T-cell (primary cell): ENCODE measurements at places on chromosomes 4 and X. TPM values are rescaled to one million over a fixed set of nuclear protein-coding genes. Genes with fewer than 3 reads are reported as not detected.

Gene C4orf36
- total RNA-seq = not detected

Gene GLOD5
- not detected for total RNA-seq

Gene PNMA6F
- total RNA-seq = not detected

Gene LRCH2
- not detected for total RNA-seq

Gene MRPS18C
- total RNA-seq = 11.1 TPM

Gene JAKMIP1
- total RNA-seq = 3.5 TPM

DNA sequence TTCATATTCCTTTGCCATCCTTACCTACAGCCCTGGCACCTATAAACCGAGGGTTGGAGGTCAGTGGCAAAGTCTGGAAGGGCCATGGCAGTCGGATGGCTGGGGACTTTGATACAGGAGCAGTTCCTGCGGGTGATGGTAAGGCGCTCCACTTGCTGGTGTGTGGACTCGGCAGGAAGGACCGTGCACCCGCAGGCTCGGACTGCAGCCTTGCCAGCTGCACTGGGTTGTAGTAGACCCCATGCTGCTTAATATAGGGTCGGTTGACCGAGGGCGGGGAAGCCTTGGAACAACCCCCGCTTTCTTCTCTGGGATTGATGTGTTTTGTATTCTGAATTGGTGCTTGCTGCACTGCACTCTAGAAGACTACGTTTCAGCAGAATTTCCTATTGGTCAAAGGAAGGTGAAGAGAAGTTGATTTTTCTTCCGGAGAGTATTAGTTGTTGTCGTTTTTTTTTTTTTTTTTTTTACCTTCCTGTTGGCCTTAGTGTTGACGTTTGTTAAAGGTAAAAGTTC lies 638 bp downstream of the BLTP1 start:
- peak; percentile 10 for DNase-seq

GRCh38 chrX:110383414-110383813 lies 24.8 kb downstream of the RTL9 start:
- no peak for DNase-seq

DNA sequence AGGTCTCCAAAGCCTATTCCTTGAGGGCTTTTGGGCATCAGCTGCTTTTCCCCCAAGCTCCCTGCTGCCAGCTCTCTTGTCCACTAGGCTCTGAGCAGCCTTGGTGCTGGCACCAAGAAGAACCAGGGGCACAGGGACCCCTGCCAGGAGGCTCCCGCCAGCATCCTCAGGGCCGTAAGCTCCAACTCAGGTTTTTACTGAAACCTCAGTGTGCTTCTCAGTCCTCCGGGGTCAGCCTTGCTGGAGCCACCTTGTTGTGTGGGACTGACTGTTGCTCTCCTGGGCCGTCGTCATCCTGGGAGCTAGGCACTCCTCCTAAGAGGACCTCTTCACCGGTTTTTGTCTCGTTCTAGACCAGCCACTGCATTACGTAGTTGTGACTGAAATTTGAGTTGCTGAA lies 38.9 kb downstream of the NOP14 start:
- DNase-seq = no peak

- no peak for DNase-seq
These were observed 13.1 kb downstream of the TMSB4X start for GRCh38 chrX:12987900-12988594.

DNA sequence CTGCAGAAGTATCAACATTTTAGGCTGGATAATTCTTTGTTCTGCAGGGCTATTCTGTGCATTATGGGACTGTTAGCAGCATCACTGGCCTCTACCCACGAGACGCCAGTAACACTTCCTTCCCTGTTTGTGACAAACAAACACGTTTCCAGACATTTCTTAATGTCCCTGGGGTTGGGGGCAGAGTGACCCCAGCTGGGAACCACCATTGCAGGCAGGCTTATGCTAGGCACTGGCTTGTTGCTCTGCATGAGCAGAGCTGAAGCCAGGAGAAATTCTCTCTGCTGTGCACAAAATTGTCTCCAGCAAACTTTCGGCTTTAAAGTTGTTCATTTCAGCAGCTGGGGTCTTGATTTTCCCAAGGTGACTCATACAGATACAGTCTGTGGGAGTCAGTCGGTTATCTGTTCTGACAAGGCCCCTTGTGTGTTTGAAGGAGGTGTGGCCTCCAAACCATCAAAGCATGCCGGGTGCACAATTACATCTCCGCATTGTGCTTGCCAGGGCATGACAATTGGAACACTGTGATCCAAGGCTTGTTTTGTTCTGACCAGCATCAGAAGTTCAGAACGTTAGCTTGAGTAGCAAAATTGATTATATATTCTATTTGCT lies 156.4 kb upstream of the BOD1L1 start:
- no peak for DNase-seq

DNA sequence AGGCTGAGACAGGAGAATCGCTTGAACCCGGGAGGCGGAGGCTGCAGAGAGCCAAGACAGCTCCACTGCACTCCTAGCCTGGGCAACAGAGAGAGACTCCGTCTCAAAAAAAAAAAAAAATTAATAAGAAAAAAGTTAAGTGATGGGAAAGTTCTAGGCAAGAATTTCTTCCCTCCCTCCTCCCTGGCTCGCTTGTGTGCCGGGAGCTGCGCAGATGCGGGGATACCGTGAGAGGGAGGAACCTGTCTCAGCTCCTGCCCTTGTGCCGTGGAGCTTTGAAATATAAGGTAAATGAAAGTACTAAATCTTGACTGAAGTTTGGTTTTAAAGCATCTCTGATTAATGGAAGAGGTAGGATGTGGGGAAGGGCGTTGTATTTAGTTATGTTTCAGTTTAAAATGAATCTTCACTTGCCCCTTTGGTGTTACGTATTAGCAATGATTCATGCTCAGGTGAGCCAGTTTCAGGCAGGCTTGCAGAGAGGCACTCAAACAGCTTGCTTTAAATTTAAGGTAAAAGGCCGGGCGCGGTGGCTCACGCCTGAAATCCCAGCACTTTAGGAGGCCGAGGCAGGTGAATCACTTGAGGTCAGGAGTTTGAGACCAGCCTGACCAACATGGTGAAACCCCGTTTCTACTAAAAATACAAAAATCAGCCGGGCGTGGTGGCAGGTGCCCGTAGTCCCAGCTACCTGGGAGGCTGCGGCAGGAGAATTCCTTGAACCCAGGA lies 1.4 kb upstream of the UFSP2 start:
- DNase-seq = no peak

DNA sequence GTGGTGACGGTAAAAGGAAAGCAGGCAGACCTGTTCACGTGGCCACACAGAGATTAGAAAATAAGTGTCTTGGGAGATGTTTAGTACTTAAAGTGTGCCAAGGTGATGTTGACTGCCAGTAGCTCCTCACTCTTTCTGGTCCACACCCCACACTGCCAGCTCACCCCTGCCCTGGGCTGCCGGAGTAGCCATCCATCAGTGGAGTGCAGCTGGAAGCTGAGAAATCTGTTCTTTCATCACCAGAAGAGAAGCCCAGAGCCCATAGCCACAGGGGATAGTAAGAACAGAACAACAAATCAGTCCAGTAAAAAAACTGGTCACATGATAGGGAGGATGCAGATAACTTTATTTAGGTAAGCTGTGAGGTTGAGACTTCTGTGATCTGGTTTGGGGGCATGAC lies 64.1 kb downstream of the WWC2 start:
- no peak for DNase-seq

- DNase-seq = no peak
These were observed 63.8 kb downstream of the SLITRK2 start for GRCh38 chrX:145881175-145881995.

DNA sequence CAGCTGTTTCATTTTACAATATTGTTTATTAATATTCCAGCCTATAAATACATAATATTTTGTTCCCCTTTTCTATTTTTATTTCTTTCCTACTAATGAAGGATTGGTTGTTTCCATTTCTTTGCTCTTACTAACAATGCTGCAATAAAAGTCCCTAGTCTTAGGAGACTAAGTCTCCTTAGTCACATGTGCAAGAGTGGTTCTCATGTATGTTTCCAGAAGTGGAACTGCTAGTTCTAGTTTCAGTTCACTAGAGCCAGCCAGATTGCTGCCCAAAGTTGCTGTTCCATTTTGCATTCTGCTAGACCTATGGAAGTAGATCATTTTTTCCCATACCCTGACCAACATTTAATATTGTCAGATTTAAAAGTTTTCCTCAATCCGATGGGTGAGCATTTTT lies 44.3 kb downstream of the CNGA1 start:
- DNase-seq = no peak

DNA sequence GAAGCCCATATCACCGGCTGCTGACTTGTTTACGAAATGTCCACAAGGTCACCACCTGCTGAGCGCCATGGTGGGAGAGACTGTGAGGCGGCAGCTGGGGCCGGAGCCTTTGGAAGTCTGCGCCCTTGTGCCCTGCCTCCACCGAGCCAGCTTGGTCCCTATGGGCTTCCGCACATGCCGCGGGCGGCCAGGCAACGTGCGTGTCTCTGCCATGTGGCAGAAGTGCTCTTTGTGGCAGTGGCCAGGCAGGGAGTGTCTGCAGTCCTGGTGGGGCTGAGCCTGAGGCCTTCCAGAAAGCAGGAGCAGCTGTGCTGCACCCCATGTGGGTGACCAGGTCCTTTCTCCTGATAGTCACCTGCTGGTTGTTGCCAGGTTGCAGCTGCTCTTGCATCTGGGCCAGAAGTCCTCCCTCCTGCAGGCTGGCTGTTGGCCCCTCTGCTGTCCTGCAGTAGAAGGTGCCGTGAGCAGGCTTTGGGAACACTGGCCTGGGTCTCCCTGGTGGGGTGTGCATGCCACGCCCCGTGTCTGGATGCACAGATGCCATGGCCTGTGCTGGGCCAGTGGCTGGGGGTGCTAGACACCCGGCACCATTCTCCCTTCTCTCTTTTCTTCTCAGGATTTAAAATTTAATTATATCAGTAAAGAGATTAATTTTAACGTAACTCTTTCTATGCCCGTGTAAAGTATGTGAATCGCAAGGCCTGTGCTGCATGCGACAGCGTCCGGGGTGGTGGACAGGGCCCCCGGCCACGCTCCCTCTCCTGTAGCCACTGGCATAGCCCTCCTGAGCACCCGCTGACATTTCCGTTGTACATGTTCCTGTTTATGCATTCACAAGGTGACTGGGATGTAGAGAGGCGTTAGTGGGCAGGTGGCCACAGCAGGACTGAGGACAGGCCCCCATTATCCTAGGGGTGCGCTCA lies 8.7 kb upstream of the MSANTD1 start:
- DNase-seq = no peak

- no peak for DNase-seq
These were observed 32.7 kb downstream of the ELF2 start for GRCh38 chr4:139144161-139144859.
